Fibroblast of upper back skin (primary cell): ENCODE measurements at places on chromosomes 1 and 21.

GRCh38 chr1:169527001-169527400, 41.3 kb upstream of the SLC19A2 start:
- DNase-seq = no peak

GRCh38 chr1:222233444-222234158, 314.3 kb downstream of the HHIPL2 start:
- no peak for DNase-seq

DNA sequence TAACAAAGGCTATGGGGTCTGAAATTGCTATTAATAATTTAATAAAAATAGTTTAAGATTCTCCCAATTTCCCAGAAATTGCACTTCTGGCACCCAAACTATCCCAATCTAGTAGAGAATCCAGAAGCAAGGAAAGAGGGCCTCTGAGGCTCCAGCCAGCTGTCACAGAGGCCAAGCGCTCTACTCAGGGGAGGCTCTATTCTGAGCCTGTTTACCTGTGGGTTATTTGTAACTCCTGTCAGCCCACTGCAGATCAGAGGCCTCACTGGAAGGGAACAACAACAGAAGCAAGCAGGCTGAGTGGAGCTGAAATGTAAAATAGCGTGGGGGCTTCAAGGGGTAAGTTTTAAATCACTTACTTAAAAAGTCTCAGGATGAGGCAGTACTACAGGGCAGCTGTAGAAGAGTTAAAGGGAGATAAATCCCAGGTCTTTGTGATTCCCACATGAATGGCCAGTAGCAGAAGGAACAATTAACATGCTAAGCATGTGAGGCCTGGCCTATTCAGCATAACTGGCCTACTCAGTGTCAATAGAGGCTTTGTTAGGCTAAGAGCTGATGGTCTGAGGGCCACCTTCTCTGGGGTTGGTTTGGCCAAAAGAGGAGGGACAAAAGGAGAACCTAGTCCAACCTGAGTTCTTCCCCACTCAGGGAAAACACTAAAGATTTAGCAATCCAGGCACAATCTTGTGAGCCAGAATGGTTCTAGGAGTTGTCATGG, 12.8 kb downstream of the ZNF687 start:
- DNase-seq = no peak

- no peak for DNase-seq
These were observed 60.1 kb downstream of the OPTC start for GRCh38 chr1:203554071-203554470.

DNA sequence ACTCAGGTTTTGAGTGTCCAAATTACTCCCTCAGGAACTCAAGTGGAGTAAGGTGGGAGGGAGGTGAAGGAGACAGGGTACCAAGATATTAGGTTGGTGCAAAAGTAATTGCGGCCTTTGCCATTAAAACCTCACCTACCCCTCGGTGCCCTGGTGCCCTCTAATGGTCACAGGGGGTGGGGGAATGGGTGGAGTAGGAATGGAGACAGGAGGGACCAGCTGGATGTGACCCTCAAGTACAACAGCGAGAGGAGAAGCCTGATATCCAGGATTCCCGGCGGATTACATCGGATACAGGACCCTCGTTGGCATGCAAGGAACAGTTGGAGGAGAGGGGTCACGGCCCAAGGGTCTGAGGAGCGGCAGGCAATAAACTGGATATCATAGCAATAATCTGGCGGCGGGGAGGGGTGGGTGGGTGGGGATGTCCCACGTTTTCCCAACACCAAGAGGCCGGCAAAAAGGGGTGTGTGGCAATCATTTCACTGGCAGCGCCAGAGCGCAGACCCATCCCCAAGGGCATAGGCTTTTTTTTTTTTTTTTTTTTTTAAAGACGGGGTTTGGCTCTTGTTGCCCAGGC, 4.3 kb upstream of the ZBTB7B start:
- DNase-seq = no peak

DNA sequence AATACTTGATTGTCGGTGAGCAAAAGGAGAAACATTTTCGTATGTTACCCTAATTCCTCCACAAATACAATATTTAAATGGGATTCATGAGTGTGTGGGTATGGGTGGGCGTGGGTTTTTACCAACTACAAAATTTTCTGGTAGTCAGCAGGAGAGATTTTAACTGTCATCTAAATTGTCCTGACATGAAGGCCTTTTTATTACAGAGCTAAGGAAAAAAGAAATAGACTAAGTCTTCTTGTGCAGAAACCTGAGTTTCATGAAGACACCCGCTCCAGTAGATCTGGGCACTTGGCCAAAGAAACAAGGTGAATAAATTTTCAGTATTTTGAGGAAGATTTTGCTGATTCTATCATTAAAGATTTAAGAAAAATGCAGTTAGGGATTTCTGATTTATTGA, 752 bp downstream of the RGS18 start:
- DNase-seq = no peak

GRCh38 chr1:74772945-74773344, 40.0 kb downstream of the TYW3 start:
- no peak for DNase-seq

DNA sequence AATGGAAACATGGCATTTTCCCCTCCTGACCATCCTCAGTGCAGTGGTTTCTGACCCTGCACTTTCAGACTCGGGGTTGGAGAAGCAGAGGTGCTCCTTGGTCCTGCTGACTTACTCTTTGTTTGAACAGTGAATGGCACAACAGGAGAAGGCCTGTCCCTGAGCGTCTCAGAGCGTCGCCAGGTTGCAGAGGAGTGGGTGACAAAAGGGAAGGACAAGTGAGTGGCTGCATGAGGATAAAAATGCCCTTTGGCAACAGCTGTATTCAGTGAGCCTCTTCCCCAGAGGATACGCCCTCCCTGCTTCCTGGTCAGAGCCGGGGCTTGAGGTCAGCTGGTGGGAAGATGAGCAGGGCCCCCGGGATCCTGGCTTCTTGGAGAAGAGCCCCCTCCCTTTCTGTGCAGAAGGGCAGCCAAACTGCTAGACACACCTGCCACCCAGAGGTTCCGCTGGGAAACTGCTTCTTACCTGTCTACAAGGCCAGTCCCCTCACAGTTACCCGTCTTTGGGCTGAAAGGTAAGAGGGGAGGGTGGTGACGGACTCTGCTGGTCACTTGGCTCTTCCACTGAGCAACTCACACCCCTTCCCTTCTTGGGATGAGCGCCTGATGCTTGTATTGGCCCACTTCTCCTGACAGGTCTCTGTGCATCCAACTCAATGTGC, 16.6 kb downstream of the NPL start:
- DNase-seq = no peak
